G401 (cell line): ENCODE measurements at places on chromosomes 1 and 21. TPM values are rescaled to one million over a fixed set of nuclear protein-coding genes. Genes with fewer than 3 reads are reported as not detected.
A peak's percentile ranks its signal among the peaks of the same experiment; 100 is the strongest.

Gene AVPR1B
- not detected in 2 replicates for total RNA-seq

Gene ADCY10
- total RNA-seq: not detected in 2 replicates

Gene IFI16
- total RNA-seq: not detected in 2 replicates

Gene AK5
- total RNA-seq: not detected in 2 replicates

Gene UTS2
- not detected in 2 replicates for total RNA-seq

Gene HES5
- not detected in 2 replicates for total RNA-seq

Gene SLAMF1
- total RNA-seq: not detected in 2 replicates

Gene KHDRBS1
- 167 and 200 TPM in 2 replicates for total RNA-seq

Gene MARCKSL1
- total RNA-seq: 89.6 and 132 TPM in 2 replicates

Gene DTL
- total RNA-seq: 29.9 and 38.1 TPM in 2 replicates

Gene PLXNA2
- total RNA-seq: 0.55 and 0.92 TPM in 2 replicates

Gene BROX
- total RNA-seq: 25.4 and 51.2 TPM in 2 replicates

- no peak for DNase-seq
Observed at GRCh38 chr1:65159801-65160523, 12.0 kb downstream of the AK4 start.

DNA sequence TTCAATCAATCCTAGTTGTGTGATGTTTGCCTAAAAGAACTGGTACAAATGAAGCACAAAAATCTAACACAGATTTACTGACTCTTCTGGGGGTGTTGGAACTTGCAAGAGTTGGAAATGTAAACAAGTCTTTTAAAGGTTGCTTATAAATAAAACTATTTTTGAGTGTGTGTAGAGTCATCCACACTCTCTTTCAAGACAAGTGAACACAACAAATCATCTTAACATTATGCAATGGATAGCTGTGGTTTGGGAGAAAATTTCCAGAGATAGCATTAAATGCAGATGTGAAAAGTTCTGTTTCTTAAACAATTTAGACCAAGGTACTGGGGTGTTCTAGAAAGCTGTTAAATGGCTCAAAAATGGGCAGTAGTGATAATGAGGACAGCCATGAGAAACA is 28.7 kb downstream of the C1orf87 start:
- no peak for DNase-seq

GRCh38 chr1:235642011-235642942 is 7.3 kb downstream of the GNG4 start:
- DNase-seq: no peak

- no peak for DNase-seq
Observed at GRCh38 chr1:234369784-234370183, 3.5 kb upstream of the COA6 start.

DNA sequence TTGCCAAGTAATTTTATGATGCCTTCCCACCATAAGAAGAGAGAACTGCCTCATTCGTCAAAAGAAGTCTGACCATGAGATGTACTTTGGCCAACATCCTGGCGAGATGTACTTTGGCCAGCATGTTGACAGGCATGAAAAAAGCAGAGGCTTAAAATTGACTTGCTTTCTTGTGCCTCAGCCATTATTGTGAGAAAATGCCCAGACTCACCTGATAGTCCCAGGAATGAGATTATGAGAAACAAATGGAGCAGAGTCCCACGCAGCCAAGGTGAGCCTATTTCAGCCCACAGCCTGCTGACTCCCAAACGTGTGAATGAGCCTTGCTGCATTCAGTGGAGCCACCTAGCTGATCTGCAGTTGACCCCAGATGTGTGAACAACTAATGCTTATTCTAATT is 43.5 kb upstream of the ZNF644 start:
- DNase-seq: no peak

- DNase-seq: peak; percentile 39
Observed at GRCh38 chr1:155307247-155307740, 1.4 kb upstream of the FDPS start.

DNA sequence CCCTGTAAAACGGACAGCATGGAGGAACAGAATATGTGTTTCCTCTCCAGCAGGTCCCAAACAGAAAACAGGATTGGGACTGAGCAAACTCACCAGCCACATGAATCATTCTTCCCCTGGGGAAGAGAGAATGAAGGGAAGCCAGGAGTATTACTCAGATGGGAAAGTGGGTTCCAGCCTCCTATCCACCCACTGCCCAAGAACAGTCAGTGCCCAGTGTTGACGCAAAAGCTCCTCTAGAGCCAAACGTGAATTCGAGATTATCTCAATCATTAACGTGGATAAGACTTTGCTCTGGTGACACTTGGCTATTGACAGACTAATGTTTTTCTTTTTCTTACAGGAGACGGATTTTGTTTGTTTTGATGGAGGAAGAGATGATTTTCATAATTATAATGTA is 9.3 kb downstream of the MIA3 start:
- no peak for DNase-seq

DNA sequence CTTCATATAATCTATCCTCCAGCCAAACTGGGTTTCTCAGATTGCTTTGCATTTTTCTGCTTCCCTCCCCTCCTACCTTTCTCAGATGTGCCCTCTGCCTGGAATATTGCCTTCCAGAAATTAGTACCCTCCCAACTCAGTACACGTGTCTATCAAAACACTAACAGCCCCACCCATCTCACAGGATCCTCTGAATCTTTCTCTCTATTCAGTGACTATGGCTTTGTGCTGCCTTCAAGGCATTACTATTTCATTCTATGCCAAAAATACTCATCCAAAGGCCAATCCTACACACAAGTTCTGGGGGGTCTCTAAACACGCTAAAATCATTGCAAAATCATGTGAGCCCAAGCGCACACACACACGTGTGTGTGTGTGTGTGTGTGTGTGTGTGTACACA is 58.4 kb downstream of the ZNF281 start:
- DNase-seq: no peak

GRCh38 chr1:67793562-67793961 is 39.7 kb downstream of the GNG12 start:
- DNase-seq: no peak

DNA sequence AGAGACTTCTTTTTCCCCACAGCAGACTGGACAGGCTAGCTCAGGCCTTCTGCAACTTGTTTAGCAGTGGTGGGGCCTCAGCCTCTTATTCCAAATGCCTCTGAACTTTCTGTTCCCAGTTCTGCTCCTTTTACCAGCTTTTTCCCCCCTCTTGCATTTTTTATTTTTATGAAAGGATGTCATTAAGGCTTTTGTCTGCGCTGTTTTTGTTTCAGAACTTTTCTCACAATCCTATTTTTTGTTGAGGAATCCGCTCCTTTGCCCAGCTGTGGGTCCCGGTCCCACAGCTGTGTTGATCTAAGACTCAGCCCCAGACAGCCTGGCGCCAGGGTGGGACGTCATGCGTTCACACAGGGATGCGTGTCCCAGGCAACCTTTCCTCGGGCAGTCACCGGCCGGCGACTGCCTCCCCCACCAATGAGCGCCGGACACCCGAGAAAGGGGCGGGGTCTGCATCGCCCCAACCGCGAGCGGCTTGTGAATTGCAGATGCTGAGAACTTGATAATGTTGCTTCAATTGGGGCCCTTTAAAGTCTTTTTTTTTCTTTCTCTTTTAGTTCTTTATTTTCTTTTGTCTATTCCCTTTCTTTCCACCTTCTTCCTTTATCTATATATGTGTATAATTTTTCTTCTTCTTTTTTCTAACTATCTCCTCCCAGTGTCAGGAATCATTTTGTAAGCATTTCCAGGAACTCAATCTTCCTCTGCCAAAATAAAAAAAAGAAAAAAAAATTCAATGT is 3.0 kb upstream of the ID3 start:
- peak; percentile 80 for DNase-seq

GRCh38 chr1:225990705-225991464 is 8.3 kb downstream of the SDE2 start:
- DNase-seq: no peak

DNA sequence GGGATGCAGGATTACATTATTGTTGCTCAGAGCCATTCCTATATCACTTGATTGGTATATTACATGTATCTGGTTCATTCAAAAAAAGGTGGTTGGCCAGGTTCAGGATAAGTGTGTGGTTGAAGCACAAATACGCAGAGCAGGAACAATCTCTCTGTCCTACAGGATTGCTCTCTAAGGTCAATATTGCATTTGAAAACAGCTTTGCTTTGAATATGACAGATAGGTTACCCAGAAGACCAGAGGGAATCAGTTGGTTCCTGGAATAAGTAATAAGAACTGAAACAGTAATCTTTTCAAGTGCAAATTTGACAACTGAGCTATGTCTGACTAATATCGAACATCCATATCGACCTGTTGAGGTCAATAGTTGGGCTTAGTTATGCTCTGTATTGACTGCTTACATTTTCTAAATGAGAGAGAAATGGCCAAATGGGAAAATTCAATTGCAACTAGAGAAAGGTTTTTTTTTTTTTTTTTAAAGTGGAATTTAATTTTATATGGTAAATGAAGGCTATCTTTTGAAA is 176.8 kb downstream of the ATP6V1G3 start:
- no peak for DNase-seq

GRCh38 chr1:44267438-44267837 is 54.2 kb downstream of the DMAP1 start:
- DNase-seq: no peak

GRCh38 chr1:64223329-64224151 is 20.1 kb downstream of the UBE2U start:
- no peak for DNase-seq

DNA sequence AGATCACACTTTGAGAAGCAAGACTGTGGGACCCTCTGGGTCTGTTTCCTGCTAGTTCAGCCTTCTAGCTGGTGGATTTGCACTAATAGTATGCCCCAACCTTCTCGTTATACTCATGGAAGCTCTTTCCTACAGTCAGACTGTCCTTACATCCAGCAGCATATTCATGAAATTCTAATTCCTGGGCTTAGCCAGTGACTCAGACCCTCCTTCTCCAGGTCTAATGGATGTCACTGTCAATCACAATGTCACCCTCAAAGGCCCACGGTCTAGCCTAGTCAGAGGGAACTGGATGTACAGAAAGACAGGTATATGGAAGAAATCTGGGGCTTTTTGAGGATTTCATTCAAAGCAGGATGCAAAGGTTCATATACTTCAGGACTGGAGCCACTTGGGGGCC is 72.4 kb downstream of the KCNJ15 start:
- DNase-seq: no peak

GRCh38 chr1:187481581-187482148 is 652.9 kb downstream of the PLA2G4A start:
- DNase-seq: no peak

DNA sequence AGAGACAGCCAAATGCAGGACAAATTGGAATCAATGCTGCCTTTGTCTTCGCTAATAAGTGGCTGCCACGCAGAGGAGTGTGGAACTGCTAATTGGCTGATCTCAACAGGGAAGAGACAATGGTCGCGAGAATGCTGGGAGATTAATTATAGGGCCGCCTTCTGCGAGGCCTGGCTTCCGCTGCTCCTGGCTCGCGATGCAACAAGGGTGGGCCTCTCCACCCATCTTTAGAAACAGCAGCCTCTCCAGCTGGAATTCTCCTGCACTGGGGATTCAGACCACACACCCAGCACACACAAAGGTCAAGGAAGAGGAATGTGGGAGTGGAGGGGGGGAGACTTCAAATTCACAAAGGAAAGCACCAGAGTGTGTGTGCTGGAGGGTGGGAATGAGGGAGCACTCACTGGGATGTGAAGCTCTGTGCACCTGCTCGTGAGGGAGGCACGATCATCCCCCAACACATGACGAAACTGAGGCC is 200.7 kb upstream of the GRIK3 start:
- no peak for DNase-seq

DNA sequence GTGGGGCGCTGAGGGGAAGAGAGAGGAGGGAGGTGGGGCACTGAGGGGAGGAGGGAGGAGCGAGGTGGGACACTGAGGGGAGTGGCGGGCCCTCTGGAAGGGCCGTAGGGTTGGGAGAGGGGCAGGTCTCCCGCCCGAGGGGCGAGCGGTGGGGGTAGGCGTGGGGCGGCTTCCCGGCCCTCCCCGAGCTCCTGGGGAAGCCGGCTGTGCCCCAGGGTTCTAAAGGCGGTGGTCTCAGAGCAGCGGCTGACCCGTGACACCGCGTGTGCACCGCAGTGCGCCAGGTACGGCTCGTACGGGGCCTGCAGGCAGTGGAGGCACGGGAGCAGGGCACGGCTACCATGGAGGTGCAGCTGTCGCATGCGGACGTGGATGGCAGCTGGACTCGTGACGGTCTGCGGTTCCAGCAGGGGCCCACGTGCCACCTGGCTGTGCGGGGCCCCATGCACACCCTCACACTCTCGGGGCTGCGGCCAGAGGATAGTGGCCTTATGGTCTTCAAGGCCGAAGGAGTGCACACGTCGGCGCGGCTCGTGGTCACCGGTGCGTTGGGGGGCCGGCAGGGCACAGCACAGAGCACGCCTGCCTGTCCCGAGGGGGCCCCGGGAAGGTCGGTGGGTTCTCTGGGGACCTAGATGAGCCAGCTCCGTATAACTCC is 68.5 kb downstream of the OBSCN start:
- DNase-seq: no peak

DNA sequence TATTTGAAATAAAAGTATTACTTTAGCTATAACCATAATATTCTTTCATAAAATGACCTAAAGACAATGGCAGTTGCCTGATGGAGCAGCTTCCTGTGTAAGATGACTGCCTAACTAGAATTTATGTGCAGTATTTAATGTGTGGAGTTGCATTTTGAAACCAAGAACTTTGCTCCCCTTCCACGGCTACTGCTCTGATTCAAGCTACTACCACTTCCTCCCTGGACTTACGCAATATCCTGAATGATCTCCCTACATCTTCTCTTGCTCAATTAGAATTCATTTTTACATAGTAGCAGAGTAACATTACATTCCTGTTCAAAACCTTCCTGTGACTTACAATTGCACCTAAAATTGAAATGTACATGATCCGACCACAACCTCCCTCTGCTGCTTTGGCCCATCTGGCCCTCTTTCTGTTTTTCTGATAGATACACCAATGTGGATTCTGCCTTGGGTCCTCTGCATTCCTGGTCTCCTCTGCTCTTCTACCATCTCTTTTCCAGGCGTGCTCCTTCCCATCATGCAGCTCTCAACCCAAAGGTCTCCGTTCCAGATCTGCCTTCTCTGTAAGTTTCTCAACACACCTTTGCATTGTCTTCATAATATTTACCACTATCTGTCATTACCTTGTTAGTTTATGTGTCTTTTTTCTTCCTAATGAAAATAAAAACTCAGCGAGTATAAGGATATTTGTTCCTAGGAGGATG is 47.4 kb upstream of the USP25 start:
- no peak for DNase-seq

GRCh38 chr1:217193151-217193550 is 437.7 kb downstream of the GPATCH2 start:
- DNase-seq: no peak

DNA sequence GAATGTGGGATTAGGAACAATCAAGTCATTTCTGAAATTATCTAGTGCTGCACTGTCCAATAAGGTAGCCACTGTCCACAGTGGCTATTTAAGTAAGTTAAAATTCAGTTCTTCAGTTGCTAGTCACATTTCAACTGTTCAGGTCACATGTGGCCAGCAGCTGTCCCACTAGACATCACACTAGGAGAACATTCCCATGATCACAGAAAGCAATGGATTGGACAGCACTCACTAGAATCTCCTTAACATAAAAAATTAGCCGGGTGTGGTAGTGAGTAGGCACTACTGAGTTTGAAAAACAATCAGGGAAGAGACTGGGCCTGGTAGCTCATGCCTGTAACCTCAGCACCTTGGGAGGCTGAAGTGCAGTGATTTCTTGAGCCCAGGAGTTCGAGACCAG is 33.6 kb downstream of the NUP133 start:
- no peak for DNase-seq

- DNase-seq: no peak
Observed at GRCh38 chr1:242016479-242016878, 17.6 kb upstream of the MAP1LC3C start.

- DNase-seq: peak; percentile 3
Observed at GRCh38 chr21:18164933-18165332, 79.7 kb upstream of the CHODL start.

- no peak for DNase-seq
Observed at GRCh38 chr1:225500624-225501192, 72.9 kb upstream of the LBR start.

GRCh38 chr1:162942916-162943559 is 82.1 kb upstream of the CCDC190 start:
- no peak for DNase-seq
